Memory B cell (primary cell): ENCODE measurements at places on chromosomes 16 and 17.

GRCh38 chr17:79777120-79777893, 641 bp upstream of the CBX2 start:
- H3K27ac ChIP-seq = no peak overlapping the region
- peaks cover 9% of the 10 kb centered on the region for H3K4me1 ChIP-seq

DNA sequence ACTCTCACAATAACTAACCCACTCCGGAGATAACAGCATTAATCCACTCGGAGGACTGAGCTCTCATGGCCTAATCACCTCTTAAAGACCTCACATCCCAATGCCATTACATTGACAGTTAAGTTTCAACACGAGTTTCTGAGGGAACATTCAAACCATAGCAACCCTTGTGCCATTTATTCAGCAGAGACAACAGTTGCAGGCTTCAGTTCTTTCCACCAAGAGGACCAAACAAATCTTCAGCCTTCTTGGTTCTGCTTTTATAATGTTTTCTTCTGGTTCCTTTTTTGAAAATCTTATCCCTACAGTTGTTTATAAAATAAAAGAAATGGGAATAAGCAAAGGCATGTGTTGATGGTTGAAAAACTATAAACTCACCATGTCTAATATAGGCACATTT, 2.1 kb upstream of the CD300E start:
- no peak overlapping the region for H3K27ac ChIP-seq
- no peak overlapping the region for H3K4me3 ChIP-seq
- H3K4me1 ChIP-seq = peaks cover 11% of the 10 kb centered on the region
- peaks cover 14% of the 10 kb centered on the region for H3K27me3 ChIP-seq
- DNase-seq = no peak

DNA sequence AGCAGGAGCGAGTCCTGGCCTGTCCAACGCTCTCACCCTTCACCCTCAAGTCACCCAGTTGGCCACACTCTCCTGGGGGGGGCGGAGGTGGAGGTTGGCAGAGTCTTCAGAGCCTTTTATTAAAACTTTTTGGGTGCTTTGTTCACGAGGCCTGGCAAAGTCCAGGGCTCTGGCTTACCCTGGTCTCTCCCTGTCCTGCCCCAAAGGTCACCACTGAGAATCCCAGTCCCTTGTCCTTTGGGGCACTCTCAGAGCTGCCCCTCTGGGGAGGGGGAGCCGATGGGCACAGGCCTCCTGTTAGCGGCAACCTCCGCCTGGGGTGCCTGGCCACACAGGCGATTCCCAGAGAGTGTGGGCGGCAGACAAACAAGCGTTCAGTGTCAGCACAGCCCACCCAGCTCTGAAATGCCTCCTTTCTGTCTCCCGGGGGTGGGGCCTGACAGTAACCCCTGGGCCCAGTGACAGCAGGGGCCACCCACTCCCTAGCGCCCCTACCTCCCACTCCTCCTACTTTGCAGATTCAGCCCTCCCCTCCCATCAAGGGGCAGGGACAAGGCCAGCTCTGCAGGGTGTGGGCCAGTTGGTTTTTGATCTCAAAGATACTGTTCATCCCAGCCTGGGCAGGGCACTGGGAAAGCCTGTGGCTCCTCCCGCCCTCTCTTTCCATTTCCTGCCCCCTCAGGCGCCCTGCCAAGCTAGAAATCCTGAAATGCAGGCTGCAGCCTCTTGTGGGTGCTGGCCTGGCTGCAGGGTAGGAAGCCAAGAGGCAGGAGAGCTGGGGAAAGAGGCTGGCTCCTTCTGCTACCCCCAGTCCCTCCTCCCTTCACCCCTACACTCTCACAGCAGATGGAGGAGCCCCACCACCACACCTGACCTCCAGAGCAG, 36.6 kb upstream of the EMP2 start:
- H3K27me3 ChIP-seq = peaks cover 3% of the 10 kb centered on the region
- H3K4me3 ChIP-seq = no peak overlapping the region
- DNase-seq = no peak
- H3K27ac ChIP-seq = no peak overlapping the region
- no peaks in the 10 kb centered on the region for H3K36me3 ChIP-seq

DNA sequence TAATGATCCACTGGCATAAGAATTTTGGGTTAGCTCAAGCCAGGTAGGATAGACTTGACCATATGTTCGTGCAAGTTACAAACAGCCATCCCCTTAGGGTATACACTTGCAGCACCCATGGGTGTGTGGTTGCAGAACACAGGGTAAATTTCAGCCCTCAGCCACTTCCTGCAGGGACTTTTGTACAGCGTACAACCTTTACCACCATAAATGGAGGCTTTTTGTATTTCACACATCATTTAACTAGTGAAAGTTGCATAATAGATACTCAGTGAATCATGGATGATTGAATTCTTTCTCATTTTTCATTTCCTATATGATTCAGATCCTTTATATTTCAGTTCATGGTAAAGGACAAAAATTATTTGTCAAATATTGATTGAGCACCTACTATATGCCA, 473.9 kb downstream of the CDH13 start:
- H3K36me3 ChIP-seq = no peaks in the 10 kb centered on the region
- no peak overlapping the region for H3K4me3 ChIP-seq
- no peak for DNase-seq
- H3K27ac ChIP-seq = no peak overlapping the region

DNA sequence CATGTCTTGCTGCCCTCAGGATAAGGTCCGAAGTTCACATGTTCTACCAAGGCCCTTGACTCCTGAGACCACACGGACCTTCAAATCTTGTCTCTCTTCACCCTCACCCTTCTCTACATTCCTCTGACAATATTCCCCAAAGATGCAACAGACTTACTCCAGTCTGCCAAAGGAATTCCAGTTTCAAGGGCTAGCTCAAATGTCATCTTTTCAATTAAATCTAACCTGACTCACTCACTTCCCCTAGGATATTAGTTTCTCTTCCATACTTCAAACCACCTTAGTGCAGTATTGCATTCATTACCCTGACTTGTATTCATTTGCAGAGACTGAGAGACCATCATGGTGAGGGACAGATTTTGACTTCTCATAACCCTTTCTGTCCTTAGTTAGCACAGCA, 59.6 kb upstream of the ADCY9 start:
- no peak overlapping the region for H3K4me3 ChIP-seq
- no peak for DNase-seq
- peaks cover 14% of the 10 kb centered on the region for H3K27me3 ChIP-seq
- peaks cover 6% of the 10 kb centered on the region for H3K4me1 ChIP-seq
- H3K36me3 ChIP-seq = no peaks in the 10 kb centered on the region
- H3K27ac ChIP-seq = no peak overlapping the region

DNA sequence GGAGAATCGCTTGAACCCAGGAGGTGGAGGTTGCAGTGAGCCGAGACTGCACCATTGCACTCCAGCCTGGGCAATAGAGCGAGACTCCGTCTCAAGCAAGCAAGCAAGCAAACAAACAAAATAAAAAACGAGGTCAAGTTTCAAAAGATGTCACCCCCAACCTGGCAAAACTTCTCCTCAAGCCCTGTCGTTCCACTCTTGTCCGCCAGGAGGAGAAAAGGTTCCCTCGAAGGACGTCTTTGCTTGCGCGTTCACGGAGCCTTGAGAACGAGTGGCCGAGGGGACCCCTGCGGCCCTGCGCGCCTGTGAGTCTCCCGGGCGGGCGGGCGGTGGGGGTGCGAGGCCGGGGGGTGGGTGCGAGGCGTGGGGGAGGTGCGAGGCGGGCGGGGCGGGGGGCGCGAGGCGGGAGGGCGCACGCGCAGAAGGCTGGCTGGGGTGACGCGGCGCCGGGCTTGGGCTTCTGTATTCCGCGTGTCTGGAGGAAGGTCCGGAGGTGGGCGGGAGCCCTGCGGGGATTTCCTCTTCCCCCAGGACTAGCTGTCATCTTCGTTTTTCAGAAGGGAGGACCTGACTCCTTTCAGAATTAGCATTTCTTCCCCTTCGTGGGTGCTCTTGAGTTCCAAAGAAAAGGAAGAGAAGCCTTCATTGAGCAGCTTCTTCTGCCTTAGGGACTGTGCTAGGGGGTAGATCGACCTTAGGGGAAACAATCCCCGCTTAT, 3.7 kb downstream of the SLC52A1 start:
- H3K27ac ChIP-seq = peak overlapping the region; percentile 87
- H3K4me1 ChIP-seq = peaks cover 4% of the 10 kb centered on the region

DNA sequence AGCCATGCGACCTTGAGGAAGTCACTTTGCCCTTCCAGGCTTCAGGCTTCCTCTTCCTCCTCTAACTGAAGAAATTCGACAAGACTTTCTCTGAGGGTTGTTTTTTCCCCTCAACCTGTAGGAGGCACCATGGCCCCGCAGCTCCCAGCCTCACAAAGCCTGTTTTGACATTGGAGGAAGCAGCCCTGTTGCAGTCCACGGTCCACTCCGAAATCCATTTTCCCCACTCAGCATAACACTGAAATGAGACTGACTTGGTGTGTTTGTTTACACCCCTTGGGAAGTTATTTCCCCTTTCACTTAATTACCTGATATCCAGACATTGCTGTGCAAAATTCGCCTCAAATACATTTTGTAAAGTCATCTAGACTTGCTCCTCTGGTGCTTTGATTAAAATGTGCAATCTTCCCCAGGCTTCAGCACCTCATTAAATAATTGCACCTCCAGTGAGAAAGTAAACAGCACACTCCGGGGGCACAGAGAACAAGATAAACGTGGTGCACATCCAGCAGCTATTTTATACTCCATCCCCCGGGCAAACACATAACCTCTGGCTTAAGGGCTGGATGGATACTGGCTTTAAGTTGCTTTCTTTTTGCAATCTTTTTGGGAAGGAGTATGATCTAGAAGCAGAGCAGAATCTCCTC, 41.4 kb upstream of the PIRT start:
- peaks cover 14% of the 10 kb centered on the region for H3K27me3 ChIP-seq
- H3K36me3 ChIP-seq = no peaks in the 10 kb centered on the region
- H3K27ac ChIP-seq = no peak overlapping the region

DNA sequence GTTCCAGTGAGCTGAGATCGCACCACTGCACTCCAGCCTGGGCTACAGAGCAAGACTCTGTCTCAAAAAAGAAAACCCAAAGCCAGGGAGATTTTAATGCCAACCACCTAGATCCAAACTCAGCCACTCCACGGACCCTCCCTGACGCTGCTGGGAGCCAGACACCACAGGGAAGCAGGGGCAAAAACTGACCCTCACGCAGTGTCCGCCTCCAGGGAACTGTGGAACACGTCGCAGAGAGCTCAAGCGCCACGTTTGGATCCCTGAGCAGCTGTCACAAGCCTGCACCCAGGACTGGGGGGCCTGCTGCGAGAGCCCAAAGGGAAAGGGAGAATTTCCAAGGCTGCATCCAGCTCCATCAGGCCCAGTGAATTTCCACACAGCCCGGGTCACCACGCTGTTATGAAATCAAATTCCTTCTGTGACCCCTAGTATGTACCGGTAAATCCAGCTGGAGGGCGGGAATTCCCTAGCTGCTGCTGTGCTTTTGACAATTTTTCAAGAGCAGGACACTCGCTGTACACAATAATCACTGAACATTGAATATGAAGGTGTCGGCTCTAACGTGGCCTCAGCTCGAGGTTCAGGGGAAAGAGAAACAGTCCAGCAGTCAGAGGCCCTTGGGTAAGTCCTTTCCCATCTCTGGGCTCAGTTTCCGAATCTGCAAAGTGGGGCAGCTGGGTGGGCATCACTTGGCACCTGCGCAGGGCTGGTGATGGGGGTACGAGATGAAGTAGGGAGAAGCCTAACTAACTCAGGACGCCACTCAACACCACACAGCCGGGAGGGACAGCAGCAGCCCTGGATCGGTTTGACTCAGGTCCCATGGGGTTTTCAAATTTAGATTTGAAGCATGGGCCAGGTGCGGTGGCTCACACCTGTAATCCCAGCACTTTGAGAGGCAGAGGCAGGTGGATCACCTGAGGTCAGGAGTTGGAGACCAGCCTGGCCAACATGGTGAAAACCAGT, 8.6 kb downstream of the CARHSP1 start:
- DNase-seq = no peak
- H3K27me3 ChIP-seq = no peaks in the 10 kb centered on the region
- H3K36me3 ChIP-seq = peaks cover 9% of the 10 kb centered on the region
- peak overlapping the region; percentile 59 for H3K27ac ChIP-seq
- no peak overlapping the region for H3K4me3 ChIP-seq

DNA sequence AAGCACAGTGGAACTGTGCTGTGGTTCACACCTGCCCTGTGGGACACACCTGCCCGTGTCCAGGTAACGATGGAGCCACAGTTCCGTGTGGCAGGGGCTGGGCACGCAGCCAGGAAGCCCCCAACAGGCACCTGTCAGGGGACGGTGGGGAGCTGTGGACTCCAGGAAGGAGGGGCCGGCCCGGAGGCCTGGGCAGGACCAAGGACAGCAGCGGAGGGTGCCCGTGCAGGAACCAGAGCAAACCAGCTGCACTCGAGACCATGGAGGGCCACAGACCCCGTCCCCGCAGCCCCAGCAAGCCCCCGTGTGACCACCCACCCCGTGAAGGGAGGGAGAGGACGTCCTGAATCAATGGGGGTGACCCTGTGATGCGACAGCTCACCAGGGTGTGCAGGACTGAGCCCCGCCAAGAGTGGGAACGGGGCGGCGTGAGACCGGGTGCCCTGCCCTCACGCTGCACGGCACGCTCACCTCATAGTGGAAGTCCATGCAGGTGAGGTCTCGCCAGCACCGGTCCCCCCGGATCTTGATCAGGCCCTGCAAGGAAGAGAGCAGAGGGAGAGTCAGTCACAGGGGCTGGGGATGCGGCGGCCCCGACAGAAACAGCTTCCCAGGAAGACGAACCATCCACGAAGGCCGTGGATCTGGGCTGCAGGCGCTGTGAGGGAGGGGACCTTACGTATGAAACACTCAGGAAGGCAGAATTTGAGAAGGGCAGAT, 78.1 kb downstream of the LMF1 start:
- H3K27ac ChIP-seq = no peak overlapping the region
- no peak for DNase-seq
- no peak overlapping the region for H3K4me3 ChIP-seq
- H3K4me1 ChIP-seq = no peaks in the 10 kb centered on the region
- no peaks in the 10 kb centered on the region for H3K27me3 ChIP-seq

DNA sequence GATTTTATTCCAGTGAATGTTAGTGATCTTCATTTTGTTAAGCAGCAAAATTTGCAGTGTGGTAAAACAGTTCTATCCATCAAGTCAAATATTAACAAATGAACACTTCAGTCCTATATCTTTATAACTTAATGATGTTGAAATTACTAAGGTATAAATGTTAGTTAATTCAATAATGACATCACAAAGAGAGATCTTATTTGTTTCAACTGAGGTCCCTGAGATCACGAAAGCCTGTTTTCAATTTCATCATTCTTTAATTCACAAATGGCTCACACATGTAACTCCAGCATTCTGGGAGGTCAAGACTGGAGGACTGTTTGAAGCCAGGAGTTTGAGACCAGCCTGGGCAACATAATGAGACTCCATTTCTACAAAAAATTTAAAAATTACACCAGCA, 13.9 kb downstream of the SMURF2 start:
- no peak overlapping the region for H3K4me3 ChIP-seq
- H3K27ac ChIP-seq = no peak overlapping the region
- no peaks in the 10 kb centered on the region for H3K27me3 ChIP-seq
- DNase-seq = no peak
